CD4-positive, alpha-beta T cell treated with Interleukin-6 at 100 ng/mL for 8 hours (primary cell): ENCODE measurements at places on chromosomes 7 and 10.

DNA sequence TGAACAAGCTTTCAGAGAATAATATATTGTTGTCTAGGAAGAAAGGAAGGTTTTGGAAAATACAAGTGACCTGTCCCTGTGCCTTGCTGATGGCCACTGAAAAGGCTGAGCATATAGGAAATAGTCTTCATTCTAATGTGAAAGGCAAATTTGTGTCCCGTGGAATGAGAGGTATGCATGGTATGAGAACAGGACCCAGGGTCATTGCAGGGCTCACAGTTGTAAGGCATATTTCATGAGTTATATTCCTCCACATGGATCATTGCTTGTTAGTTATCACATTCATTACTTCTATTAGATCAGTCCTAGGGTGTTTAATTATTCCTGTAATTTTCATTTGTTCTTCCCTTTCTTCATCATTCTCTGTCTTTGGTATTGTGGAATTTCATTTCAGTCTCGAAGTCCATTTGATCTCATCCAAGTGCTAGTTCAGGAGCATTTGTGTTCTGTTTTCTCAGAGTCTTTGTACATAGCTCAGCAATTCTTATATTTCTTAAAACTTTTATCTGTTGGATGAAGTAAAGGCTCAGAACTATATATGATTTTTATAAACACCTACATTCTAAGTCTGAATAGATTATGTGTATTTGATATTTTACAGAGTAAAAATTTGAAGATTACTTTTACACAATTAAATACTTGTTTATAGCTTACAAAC, 39.4 kb upstream of the ARHGAP21 start:
- DNase-seq = no peak

GRCh38 chr10:43685744-43686143, 37.1 kb upstream of the ZNF32 start:
- DNase-seq = no peak

DNA sequence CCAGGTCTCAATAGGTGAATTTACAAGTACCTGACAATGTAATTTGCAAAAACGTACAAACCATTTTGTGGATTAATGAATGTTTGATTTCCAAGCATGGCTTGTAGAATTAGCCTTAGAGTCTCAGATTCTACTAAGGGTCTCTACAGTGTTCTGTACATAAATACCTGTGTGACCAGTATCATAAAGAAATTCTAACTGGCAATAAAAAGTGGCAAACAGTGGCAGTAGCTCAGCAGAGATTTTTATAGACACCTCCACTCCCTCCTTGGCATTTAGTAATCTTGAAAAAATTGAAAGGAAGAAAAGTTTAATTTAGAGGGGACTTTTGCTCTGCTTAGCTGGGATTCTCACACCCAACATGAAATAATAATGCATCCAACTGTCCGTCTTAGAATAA, 220.8 kb downstream of the POU6F2 start:
- DNase-seq = no peak

DNA sequence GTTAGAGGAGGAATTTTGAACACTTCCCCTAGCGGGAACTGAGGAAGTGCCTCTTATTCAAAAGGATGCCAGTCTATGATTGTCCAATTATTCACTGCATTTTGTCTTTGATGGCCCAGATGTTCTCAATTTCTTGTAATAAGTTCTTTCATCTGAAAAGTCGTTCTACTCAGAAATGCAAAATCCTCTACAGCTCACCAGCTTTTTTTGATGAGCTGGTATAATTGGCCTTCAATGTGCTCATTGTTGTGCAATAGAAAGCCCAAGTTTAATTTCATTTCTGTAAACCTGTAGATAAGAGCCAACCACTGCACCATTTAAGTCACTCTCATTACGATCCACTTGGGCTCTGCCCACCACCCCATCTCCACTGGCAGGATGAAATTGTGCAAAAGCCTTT, 978.7 kb upstream of the AUTS2 start:
- DNase-seq = no peak

DNA sequence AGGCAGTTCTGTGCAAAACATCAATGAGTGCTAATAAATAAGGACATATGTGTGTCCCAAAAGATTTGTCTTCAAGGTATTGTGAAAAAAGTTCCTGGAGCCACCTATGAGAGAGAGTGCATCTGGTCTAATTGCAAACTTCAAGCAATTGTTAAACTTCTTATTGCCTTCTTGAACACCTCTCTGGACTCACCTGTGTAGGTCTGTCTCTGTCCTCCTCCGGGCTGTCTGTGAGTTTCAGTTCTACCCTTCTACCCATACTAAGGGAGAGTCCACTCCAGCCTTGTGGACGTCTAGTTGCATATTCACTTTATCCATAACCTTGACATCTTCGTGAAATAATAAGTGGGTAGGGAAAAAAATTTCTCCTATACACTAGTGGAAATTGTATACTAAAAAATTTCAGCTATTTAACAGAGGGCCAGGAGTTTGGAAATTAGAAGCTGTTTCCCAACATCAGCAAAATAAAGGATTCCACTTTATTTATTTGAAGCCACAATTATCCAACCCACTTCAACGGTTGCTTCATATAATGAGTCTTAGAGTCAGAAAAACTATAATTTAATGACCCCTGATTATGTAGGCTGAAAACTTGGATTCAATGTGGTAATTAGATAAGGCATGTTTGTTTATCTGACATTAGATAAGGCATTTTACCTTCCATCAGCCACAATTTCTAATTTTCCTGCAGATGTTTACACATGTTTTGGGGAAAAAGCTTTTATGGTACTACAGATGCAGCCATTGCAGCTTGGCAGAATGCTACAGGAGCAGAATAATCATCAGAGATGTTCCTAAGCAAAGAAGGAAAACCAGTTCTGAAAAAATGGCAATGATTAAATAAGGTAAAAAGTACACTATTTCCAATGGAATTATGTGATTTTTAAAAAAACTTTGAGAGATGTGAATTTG, 150.8 kb upstream of the FAM3C start:
- no peak for DNase-seq

DNA sequence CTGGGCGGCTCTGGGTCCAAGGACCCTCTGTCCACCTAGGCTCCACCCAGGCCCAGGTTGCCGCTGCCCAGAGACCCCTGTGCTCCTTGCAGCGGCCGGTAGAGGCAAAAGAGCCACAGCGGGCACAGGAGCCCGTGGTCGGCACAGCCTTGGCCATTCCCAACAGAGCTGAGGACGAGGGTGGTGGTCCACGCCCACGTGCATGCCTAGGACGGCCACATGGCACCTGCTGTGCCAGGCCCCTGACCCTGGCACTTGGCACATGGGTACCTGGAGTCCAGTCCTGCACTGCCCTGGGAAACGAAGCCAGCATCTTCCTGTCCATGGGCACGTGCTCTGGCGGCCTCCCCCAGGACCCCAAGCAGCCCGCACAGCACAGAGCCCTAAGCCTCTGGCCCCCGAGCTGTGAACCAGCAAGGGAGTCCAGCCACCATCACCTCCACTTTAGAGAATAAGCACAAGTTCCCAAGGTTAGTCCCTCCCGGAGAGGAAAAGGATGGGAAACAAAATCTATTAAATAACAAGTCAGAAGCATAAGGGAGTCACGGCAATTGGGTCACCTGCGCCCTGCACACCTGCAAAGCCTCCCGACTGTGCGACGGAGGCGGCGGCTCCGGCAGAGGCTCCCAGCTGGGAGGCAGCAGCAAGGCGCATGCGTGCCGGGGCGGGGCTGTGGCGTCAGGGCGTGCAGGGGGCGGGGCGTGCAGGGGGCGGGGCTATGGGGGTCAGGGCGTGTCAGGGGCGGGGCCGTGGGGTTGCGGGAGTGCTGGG, 59.1 kb downstream of the STK32C start:
- DNase-seq = peak; percentile 58

DNA sequence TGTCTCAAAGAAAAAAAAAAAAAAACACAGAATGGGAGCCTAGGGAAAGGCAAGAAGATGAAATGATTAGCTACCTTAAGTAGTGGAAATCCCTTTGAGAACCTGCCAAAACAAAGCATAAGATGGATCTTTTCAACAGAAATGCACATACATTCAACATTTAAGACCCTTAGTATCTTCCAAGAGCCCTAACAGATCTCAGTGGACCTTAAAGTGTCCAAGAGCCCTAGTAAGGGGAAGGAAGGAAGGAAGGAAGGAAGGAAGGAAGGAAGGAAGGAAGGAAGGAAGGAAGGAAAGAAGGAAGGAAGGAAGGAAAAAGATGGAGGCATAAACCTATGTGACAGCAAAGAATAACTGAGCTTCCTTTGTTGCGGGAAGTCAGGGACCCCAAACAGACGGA, 11.6 kb upstream of the MACROH2A2 start:
- no peak for DNase-seq

DNA sequence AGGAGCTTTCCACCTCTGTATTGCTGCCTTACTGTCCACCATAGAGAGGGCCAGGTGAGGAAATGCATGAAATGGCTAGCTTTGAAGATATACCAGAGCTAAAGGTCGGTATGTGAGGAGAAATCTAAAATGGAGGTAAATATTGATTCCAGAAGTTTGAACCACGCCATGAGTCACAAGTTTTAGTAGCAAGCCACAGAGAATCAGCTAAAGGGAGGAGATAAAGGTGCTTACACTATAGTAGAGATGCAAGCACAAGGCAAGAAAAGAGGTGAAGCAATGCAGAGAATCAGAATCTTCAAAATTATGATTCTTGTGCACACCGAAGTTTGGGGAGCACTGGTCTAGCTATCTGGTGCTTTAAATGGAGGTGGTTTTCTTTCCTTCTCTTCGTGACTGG, 3.0 kb upstream of the GSAP start:
- DNase-seq = no peak

- DNase-seq = no peak
Measured at GRCh38 chr7:102064361-102065025, 222.2 kb upstream of the SH2B2 start.

- no peak for DNase-seq
Measured at GRCh38 chr10:124686707-124687376, 57.3 kb downstream of the FAM53B start.

GRCh38 chr10:51892965-51893658, 193.7 kb upstream of the CSTF2T start:
- DNase-seq = no peak

DNA sequence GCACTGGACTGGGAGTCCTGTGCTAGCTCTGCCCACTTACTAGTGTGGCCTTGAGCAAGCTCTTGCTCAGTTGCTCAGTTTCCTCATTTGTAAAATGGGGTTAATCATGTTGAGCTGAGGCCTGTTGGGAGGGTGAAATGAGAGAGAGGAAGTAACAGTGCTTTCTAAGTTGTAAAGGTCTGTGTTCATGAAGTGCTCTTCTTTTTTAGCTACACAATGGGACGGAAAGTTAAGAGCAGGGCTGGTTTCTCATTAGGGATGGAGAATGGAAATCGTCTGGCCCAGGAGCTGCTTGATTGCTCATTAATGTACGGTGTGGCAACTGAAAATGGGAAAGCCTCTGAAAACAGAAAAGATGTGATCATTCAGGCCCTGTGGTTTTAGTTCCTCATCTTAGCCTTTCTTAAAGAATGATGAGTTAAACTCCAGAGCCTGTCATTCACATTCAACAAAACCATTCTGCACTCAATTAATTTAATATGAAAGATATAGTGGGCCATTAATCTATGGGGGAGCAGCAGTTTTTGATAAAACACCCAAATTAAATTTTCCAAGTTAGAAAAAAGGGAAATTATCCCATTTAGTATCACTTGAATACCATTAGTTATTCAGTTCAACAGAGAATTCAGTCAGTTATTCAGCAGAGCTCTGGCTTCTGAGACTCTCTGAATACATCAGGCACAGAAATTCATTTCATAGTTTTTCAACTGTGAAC, 60.5 kb downstream of the SH2D4B start:
- no peak for DNase-seq

DNA sequence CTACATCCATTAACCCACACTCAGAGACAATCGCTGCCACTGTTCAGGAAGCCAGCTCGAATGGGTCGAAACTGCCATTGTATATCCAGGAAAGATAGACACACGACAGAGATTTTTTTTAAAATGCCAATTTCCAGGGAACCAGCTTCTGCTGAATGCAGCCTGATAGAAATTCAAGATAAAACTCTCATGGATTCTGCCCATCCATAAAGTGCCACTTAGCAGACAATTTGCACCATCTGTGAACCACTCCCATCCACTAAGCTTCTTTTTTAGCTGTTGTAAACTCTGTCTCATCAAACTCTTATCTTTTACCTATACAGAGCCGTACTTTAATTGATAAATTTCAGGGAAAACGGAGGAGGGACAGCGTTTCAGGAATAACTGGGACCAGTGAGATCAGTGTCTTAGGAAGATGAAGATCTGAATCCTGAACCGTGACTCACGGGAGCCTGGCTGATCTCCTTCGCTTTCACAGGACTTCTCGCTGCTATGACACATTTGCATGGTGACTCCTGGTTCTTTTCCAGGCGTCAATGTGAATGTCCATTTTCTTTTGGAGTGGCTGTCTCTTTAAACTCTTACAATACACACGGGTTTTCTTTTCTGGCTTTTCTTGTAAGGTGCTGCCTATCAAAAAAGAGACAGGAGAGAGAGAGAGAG, 103.4 kb downstream of the FAM204A start:
- no peak for DNase-seq

- DNase-seq = peak; percentile 3
Measured at GRCh38 chr7:30321089-30321881, 36.9 kb downstream of the ZNRF2 start.

DNA sequence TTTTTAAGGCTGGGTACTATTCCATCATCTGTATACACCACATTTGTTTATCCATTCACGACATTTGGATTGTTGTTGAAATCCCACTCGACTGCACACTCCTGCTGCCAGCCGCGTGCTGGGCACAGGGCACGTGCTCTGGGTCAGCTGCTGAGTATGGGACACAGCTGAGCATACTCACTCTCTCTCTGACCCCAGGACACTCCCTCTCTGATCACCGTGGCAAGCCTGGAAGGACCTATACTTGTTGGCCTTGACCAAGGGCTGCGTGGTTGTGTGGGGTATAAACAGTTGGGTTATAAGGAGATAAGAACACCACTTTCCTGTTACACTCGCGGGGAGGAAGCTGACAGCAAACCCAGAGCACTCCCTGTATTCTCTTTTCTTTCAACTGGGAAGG, 153.0 kb upstream of the RHEB start:
- DNase-seq = no peak

- no peak for DNase-seq
Measured at GRCh38 chr7:137390076-137390475, 46.5 kb upstream of the PTN start.

GRCh38 chr10:92740762-92741161, 51.0 kb downstream of the HHEX start:
- no peak for DNase-seq

- DNase-seq = no peak
Measured at GRCh38 chr7:132901241-132901640, 180.6 kb downstream of the CHCHD3 start.

DNA sequence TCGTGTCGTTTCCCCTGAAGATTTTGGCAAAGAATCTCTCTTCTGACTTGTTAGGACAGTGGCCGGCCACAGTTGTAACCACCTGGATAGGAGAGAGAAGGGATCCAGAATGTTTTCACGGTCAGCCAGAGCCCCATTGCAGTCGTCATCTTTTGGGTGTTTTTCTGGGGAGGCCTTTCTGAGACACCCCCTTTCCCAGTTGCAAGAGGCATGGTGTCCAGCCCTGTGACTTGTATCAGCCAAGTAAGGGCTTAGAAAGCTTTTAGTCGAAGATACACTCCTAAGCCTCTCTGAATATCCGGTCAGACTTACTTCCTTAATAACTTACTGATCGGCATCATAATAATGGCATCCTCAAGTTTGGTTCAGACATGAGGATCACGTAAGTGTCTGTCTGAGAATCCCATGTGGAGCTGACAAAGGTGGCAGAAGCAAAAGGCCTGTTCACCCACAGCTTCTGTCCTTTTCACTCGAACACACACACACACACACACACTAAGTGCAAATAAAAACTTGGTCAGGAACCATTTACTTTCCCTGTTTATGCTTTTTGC, 435.7 kb upstream of the GALNT17 start:
- DNase-seq = no peak
